Brain microvascular endothelial cell (primary cell): ENCODE measurements at places on chromosomes 12 and 14.
A peak's percentile ranks its signal among the peaks of the same experiment; 100 is the strongest.

GRCh38 chr14:91328313-91329050, 84.0 kb upstream of the GPR68 start:
- no peak for DNase-seq

DNA sequence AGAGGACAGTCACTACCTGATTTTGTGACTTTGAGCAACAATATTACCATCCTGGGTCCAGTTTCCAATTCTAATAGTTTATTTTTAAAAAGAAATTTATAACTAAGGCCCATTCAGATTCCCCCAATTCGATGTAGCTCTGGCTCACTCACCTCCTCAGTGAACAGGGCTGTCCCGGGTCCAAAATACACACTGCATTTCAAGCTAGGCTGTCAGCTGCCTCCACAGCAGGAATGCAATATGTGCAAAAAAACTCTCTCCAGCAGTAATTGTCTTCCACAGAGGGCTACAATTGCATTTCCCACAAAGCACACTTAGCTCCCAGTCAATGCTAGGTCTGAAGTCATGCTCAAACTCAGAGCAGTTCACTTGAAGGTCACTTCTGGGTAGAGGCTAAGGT, 39.3 kb upstream of the ZNF641 start:
- DNase-seq = no peak

DNA sequence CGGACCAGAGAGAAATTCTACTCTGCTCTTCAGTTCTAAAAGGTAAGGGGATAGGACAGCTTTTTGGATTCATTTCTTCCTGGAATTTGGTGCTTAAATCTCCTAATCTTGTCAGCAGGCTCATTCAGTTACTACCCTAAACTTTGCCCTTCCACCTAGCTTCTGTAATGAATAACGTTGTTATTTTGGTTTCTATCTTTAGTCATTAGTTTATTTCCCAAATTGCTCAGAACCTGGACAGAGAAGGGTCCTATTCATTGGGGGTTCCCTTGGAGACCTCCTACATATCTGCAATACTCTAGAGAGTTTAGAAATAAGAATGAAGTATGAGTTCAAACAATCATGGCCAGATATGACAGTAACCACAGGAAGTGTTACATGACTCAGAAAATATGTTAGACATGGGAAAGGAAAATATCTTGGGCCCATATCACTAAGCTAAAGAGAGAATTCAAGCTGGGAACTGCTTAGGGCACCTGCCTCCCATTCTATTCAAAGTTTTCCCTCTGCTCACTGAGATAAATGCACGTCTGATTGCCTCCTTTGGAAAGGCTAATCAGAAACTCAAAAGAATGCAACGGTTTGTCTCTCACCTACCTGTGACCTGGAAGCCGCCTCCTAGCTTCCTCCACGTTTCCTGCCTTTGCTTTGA, 87.9 kb downstream of the GAS2L3 start:
- DNase-seq = peak; percentile 50

GRCh38 chr14:80003138-80003537, 208.2 kb downstream of the DIO2 start:
- peak; percentile 0 for DNase-seq

- no peak for DNase-seq
Measured at GRCh38 chr12:91384806-91385205, 202.2 kb upstream of the DCN start.

DNA sequence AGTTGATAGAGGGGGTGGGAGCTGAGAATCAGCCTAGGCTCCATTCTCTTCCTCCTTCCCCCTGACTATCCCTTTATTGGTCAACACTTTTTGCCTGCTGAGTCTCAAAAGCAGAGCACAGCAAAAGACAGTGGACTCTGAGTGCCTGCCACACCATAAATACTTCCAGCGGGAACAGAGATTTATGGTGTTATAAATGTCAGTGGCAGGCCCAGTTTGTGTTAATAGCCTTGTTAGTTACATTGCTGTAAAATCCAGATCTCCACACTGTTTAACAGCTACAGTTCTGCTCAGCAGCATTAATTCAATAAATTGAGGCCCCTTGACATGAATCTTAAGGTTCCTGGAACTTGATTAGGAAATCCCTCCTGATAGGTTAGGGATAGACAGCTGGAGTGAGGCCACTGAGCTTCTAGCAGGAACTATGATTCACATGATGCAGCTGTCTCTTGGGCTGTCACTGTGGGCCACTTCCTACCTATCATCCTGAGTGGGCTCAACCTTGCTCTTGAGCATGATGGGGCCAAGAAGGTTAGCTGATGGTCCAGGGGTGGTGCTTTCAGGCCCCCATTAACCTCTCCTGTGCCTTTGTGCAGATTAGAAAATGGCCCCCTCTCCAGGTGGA, 295.2 kb upstream of the SRRM4 start:
- no peak for DNase-seq

DNA sequence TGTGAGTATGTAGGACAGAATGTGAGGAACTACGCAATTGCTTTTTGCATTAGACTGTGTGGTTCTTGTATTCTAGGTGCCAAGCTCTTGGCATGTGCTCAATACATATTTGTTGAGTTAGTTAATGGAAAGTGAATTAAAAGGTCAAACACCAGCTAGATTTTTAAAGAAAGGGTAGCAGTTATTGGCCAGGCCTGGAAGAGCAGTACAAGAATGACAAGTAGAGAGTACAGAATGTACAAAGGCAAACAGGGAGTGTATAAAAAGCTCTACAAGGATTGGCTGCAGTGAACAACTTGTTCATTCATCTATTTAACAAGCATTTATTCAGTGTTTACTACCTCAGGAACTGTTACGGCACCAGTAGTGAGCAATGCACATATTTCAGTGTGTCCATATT, 854.0 kb upstream of the SEL1L start:
- DNase-seq = no peak

DNA sequence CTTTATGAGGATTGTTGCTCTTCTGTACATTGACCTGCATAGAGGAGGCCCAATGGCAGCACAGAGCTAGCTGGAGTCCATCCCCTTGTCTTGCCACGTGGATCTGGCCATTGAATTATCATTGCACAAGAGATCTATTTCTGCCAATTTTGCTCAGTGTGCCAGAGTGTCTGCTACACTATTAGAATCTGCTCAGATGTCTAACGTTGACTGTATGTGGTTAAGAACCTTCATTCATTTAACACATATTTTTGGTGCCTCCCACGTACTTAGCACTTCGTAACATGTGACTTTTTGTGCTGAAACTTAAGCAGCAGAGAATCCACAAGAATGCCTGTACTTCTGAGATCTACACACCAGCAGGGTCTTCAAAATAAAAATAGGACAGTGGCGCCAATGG, 166.0 kb upstream of the VASH1 start:
- no peak for DNase-seq

- peak; percentile 33 for DNase-seq
Measured at GRCh38 chr12:85279449-85280164, 413 bp upstream of the ALX1 start.

DNA sequence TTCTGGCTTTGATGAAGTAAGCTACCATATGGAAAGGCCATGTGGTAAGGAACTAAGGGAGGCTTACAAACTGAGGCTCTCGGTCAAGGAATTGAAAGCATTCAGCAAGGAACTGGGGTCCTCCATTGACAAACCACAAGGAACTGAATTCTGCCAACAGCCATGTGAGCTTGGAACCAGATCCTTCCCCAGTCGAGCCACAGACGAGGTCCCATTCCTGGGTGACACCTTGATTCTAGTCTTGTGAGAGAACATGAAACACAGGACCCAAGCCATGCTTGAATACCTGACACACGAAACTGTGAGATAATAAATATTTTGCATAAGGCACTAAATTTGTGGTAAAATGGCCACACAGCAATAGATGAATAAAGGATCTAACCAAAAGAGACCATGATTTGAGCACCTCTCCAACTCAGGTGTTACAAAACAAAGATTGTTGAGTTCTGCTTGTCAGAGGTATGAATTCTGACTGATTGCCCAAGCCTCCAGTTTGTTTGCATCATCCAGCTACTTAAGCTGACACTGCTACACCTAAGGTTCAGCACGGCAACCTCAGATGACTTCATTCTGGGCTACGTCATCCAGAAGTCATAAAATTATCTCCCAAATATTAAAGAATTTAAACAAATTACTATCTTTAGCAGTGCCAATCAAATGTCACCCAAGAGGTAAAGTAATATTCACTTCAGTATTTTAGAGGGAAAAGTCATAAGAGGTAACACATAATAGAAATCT, 59.4 kb downstream of the GARIN6 start:
- DNase-seq = no peak

DNA sequence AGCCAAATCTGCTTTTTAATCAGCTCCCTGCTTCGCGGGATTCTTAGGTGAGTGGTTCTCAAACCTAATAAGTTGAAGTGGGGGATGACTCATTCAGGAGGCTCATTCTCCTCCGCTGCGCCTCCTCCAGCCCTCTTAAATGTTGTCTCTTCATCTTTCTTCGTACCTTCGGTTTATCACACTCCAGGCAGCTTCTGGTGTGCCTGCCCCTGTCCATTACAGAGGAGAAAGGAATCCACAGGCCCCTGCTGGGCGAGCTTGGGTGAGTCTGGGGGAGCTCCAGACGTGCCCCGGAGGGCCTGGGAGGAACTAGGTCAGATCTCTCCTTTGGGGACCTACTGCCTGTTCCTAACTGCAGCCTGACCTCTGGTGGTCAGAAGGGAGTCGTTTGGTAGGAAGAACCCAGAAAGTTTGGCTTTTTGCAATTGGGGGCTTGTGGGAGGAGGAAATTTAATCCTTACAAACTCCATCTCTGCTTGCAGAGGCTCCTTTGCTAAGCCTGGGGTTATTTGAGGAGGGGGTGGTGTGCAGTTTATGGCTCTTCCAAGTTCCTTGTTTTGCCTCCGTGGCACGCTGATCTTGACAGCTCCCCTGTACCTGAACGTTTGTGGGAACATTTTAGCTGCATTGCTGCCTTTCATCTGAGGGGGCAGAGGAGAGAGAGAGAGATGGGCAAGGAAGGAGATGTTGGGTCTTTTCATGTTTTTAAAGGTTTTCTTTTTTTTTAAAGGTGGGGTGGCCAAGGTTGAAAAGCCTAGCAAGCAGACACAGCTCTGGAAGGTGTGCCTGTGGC, 84.1 kb upstream of the GNG2 start:
- DNase-seq = peak; percentile 59

GRCh38 chr12:41981013-41981412, 163.7 kb downstream of the GXYLT1 start:
- DNase-seq = no peak

DNA sequence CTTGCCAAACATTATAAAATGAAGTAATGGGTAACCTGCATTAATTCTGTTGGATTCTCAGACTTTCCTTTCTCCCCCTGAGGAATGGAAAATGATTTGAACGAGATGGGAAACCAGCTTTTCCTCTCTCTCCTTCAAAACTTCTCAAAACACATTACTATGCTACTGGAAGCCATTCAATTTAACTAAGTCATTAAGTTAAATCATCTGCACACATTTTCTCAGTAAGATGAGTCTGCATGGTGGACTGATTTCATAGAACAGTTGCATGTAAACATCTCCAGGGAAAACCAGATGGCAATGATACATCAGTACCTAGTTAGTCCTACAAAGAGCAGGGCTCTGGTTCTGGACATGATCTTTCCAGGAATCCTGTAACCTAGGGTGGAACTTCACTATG, 59.9 kb downstream of the BMP4 start:
- DNase-seq = no peak

- DNase-seq = no peak
Measured at GRCh38 chr12:44058366-44058765, 222.5 kb downstream of the TMEM117 start.

DNA sequence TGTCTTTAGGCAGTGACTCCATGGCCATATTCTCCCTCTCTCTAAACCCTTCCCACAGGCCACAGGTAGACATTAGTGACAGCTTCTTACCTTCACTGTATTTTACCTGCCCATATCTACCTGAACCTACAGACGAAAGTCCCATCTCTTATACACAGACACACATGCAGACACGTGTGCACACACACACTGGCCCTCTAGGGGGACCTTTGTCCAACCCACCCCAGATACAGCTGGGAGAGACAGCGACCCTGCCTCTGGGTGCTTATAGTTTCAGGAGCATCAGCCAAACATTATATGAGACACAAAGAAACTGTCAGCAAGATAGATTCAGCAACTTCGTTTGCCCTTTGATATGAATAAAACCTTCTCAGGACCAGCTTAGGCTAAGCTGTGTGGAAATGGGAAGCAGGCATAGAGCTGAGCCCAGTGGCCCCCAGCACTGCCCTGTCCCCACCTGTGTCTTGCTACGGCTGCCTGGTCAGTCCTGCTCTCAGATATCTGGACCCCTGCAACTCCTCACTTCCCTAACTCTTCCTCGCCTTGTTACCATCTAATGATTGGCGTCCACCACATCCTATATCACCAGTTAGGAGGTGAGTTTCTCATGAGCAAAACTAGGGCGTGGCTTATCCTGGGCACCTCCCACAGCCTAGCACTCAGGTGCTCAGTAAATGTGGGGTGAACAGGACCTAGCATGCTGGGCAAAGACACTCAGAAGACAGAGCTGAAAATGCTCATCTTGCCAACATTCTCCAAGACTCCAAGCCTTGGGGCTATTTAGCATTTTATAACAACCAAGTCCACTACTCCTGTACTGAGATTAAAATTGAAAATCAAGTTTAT, 12.0 kb upstream of the CD9 start:
- no peak for DNase-seq

DNA sequence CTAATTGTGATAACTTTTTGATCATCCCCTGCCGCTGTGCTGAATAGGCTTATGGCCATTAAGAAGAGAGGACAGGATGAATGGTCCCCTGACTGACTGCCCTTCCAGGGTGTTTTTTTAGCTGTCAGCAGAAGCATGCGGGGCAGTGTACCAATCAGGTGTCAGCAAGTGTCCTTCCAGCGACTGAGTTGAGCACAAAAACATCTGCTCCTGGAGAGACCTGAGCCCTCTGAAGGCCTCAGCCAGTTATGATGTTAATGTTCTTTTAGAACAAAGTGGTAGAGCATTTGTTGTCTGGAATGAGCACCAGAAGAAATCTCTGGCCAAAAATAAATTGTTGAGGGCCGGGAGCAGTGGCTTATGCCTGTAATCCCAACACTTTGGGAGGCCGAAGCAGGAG, 37.5 kb downstream of the P2RX7 start:
- no peak for DNase-seq

DNA sequence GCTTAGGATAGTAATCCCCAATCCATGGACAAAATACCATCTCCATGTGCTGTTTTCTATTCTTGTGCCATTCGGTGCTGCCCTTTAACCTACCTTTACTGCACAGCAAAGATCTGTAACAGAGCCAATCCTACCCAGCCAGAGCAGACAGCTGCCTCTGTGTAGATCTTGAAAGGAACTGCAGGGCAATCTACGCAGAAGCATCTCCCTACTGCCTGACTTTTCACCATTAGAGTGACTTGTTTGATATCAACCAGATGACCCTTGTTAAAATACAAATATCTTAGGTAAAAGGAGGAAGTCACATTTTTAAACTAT, 33.9 kb upstream of the PPM1A start:
- no peak for DNase-seq

DNA sequence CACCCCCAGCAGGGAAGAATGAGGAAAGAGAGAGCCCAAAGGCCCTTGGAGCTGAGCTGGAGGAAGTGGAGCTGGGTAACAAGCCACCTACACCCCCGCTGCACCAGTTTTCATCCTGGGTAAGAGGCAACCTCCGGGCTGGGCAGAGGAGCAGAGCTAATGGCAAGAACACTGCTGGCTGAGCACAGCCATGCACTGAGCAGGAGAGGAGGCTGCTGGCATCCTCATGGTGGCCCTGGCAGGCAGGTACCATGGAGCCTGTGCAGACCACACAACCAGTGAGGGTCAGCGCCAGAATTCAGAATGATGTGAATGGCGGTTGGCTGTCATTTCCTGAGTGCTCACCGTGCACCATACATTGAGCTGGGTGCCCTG, 29.7 kb downstream of the PLEKHH1 start:
- no peak for DNase-seq

- DNase-seq = no peak
Measured at GRCh38 chr12:53579545-53579955, 46.6 kb downstream of the ATF7 start.

- DNase-seq = no peak
Measured at GRCh38 chr12:97837401-97837800, 374.8 kb downstream of the RMST start.
